ENCODE measurements at places on chromosomes 1 and 21.

DNA sequence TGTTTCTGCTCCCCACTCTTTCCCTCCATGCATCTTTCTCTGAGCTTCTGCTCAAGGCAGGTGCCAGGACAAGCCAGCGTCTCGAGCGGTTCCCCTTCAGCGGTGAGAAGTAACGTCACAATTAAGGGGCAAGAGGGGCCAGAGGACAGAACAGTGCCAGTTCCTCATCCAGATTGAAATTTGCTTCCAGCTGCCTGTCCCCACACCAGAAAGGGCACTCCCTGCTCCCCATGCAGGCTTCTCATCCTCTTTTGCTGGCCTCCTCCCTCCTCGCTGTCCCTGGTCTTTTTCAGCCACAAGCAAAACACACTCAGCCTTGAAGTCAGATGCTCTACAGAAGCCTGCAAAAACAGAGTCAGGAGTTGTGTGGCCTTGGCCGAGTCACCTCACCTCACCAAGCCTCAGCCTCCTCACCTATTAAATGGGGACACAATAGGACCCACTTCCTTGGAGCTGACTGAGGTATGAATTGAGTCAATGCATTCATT lies 35.0 kb upstream of the ECE1 start:
- no peak for DNase-seq

- no peak for DNase-seq
Observed at GRCh38 chr21:29175408-29176134, 45.1 kb downstream of the MAP3K7CL start.

GRCh38 chr1:64137412-64137803 lies 66.0 kb upstream of the UBE2U start:
- DNase-seq, result no peak

DNA sequence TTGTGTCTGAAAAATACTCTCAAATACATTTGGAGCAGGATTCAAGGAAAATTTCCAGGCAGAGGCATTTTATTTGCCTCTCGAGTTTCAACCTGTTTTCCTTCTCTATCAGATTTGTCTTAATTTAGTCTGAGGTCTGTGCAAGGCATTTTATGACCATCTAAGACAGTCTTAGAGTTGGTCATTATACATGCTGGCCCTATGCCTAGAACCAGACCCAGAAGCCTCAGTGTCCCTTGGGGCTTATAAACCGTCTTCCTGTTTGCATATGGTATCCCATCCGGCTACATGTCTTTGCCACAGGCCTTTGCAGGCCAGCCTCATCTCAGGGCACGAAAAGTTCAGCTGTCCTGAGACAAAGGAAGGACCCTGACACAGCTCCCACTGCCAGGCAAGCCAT lies 346.1 kb downstream of the SIPA1L2 start:
- DNase-seq, result no peak

GRCh38 chr1:2166254-2166653 lies 28.3 kb downstream of the FAAP20 start:
- DNase-seq, result no peak

DNA sequence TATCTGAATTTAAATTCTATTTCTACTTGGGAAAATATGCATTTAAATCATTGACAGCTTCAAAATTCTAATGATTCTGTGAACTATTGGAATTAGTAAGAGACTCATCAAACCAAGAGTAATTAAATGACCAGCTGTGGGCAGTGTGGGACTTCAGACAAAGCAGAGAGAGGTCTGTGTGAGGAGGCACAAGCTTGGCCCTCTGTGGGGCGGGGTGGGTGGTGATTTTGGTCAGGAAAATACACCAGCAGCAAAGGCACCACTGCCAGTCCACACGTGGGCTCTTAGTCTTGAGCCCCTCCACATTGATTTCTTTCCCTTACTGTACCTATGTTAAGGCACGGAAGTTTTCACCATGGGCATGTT lies 39.2 kb upstream of the RAB4A start:
- no peak for DNase-seq

GRCh38 chr1:236982380-236982779 lies 21.9 kb downstream of the MT1HL1 start:
- DNase-seq, result no peak

- no peak for DNase-seq
Observed at GRCh38 chr1:207605444-207606361, 39.2 kb upstream of the CR1L start.

DNA sequence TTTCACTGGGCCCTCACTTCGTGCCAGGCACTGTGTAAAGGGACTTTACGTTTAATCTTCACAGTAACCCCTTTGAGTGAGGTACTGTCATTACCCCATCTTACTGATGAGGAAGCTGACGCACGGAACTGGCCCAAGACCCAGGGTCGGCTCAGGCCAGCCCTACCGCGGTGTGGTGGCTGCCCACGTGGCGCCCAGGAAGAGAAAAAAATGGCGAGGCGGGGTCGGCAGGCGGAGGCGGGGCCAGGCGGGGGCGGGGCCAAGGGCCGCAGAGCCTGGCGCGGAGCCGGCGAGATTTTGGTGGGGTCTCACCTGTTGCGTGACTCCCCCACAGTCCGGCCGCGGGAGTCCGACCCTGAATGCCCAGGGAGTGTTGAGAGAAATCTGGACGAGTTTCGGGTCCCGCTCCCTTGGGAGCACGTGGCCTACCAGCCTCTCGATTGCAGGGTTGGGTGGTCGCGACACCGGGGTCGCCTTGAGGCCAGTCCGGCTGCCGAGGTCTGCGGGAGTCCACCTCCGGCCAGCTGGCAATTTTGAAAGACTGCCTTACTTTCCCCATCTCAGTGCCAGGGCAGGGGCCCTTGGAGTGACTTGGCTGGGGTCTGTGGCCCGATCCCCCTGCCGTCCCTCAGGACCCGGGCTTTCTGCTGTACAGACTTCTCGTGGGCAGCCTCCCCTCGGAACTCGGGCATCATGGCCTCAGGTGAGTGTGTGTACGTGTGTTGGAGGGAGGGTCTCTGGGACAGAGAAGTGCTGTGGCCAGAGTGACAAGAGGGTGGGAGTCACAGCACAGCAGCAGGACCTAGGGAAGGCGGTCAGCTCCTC lies at the start of the genes AMPD2 and GNAT2:
Gene AMPD2, plus strand, starts transcription at position 262 of the 825 bp plus-strand sequence. CDS start 1,339 bp downstream, outside the sequence.
Gene GNAT2, minus strand, starts transcription at position 41 of the 825 bp plus-strand sequence. CDS start 6,746 bp downstream, outside the sequence.
- peak; percentile 45 for DNase-seq

DNA sequence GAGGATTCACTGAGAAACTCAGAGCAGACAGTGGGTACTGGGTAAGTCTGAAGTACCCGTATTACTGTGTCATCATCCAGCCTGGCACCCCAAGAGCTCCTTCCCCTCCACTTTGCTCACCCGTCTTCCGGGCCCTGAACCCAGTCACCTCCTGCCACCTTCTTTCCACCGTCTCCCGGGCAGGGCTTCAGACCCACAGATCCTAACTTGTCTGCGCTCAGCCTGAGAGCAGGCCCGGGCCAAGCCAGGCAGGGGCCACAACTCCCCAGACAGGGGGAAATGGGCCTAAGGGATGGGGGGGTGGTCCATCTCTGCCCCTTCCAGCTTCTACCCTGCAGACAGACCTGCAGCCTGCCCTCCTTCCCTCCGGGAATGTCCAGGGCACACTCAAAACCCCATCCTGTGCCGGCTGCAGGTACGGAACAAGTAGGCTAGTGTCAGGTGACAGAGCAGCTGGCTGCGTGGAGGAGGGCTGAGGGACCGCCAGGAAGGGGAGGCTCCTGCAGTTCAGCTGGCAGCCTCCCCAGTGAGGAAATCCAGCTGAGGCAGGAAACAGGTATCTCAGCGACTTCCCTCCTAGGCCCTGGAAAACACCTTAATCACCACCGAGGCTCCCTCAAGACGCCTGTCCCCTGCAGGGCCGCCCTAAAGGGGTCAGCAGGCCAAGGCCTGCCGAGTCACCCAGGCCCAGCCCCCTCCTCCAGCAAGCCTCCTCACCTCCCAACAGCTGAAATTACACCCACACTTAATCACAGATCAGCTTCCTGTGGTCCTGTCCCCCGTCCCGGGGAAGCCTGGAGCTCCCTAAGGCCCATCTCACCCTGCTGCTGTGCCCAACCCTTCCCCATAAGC lies 3.5 kb downstream of the HSPG2 start:
- no peak for DNase-seq

DNA sequence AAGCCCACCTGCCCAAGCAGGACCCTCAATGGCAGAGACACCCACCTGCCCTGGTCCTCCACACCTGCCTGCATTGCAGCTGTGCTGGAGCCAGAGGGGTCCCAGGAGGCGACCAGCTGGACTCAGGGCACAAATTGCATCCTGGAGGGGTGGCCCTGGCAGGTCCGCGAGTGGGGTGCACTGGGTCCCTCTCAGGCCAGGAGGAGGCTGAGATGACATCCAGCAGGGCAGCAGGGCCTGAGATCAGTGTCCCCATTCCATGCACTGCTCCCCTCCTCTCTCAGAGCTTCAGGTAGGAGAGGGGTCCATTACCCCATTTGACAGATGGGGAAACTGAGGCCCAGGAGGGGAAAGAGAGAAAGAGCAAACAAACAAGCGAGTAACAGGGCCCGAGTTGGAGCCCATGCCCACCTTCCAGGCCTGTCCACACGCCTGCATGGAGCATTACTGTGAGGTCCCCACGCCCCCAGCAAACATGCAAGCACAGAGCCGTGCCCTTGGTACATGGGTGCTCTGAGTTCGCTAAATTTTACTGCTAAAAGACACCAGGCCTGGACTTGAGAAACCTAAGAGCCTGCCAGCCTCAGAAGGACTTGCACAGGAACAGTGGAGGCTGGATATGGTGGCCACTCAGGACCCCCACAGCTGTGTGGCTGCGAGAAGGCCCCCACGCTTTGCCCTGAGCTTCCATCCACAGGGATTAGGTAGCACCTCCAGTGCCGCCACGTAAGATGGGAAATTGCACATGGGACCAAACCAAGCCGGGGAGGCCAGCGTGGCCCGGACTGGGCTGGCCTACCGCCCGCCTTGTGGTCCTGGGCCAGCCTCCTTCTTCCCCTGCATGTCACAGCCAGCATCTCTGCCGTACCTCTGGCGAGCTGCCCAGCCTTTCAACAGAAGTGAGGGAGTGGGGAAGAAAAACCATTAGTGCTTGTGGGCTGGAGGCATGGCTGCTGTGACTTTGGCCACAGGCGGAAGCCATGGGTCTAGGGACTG lies 7.4 kb downstream of the WNT3A start:
- DNase-seq, result no peak

DNA sequence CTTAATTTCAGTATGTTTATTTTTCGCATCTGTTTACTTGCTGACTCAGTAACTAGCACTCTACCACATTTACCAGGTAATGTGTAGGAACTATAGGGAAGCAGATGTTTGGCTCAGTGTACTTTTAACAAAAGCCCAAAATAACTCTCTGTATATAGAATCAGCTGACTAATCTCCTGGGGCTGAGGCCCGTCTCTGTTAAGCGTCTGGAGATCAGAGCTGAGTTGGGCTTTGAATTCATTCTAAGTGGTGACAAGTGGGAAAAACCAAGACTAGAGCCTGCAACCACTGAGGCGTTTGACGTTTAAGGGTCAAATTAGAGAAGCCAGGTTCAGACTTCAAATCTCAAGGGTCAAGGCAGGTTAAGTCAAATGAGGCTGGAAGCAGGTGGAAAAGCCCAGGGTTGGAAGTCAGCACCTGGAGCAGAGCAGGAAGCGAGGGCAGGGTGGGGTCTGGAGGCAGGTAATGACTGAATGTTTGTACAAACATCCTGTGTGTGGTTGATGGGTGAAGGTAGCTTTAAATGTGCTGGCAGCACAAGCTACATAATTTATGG lies 56.8 kb upstream of the LYST start:
- no peak for DNase-seq

GRCh38 chr1:41241354-41241748 lies 755 bp downstream of the SCMH1 start:
- DNase-seq, result no peak

Measured in stimulated activated CD8-positive, alpha-beta memory T cell treated with anti-CD3 and anti-CD28 coated beads, Interleukin-15, amount 100 ng/mL, for 1 hour (primary cell).